GM13977 (cell line): ENCODE measurements at places on chromosomes 5 and 9.

DNA sequence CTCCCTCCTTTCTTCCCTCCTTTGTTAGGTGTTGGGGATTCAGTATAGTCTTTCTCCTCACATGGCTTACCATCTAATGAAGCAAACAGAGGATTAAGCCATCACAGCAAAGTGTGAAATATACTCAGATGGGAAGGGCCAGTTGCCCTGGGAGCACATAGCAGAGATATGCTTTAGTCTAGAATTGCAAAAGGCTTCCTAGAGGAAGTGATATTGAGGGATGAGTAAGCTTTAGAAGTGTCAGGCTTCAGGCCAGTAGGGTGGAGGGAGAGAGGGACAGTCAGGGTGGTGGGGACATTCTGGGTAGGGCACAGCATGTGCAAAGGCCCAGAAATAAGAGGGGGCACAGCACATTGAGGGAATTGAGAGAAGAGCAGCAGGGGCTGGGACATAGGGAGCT lies 46.2 kb upstream of the GLRA1 start:
- no peak for DNase-seq

GRCh38 chr9:110109333-110110092 lies 98.4 kb downstream of the C9orf152 start:
- DNase-seq: no peak

DNA sequence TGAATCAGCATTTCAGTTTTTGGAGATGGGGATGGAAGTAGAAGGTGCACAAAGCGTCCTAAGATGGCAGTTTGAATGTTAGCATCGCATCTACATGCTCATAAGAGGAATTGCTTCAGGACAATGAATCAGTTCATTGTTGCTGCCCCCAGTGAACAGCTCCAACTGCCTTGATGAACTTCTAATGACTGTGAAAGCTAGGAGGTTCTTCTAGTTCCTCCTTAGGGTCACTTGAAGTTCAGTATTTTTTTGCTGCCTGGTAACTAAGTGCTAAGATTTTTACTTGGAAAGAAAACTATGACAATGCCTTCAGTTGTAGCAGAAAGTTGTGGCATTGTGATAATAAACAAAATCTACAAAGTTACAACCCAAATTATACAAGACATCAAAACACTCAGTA lies 271.6 kb downstream of the RAB3C start:
- DNase-seq: no peak

DNA sequence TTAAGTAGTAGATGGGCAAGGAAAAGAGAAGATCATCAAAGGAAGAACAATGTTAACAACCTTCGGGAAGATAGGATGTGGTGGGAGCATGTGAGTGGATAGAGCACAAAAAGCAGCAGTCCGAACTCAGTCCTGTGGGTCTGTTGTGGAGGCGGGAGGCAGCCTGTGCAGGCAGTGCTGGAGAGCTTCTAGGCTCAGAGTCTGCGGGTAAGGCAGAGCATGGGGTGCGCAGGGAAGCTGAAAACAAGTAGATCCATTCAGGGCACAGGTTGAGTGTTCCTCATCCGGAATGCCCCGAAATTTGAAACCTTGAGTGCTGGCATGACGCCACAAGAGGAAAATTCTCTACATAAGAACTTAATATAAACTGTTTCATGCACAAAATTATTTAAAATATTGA lies 84.9 kb downstream of the PPIC start:
- DNase-seq: no peak

DNA sequence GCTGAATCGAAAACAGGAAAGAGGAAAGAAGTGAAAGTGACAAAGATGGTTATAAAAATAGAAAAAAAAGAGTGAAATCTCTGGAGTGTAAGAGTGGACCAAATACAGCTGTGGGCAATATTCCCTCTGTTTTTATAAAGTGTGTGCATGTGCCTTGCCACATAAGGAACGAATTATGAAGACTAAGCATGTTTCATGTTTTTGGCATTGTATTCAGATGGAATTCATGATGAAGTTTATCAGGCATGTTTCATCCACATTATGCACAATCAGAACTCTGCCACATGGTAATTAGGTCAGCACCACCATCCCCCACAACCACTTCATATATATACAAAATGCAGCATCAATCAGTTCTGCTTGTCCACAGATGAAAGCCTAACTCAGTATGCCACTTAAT lies 348.0 kb downstream of the ZNF608 start:
- DNase-seq: no peak

DNA sequence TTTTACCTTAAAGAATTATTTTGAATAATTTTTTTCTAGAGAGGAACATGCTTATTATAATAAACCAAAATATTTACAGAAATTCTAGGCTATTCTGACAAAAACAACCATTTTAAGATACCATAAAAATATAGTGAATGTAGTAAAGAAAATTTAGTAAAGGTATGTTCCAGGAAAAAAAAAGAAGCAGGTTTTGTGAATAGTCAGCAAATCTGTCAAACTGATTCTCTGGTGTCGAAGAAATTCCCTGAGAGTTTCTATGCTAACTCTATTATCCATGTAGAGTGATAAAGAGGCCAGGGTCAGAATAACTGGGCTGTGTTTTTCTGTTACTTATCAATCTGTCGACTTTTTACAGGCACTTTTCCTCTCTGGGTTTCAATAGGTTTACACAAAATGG lies 459.2 kb downstream of the KIF4B start:
- no peak for DNase-seq

GRCh38 chr9:121349009-121349408 lies 21.0 kb downstream of the STOM start:
- no peak for DNase-seq

- no peak for DNase-seq
Observed at GRCh38 chr9:137110147-137110910, 4.2 kb downstream of the DPP7 start.

- DNase-seq: peak; percentile 40
Observed at GRCh38 chr5:87020099-87020934, 247.4 kb upstream of the RASA1 start.

- no peak for DNase-seq
Observed at GRCh38 chr9:105697871-105698270, 3.5 kb downstream of the TMEM38B start.

DNA sequence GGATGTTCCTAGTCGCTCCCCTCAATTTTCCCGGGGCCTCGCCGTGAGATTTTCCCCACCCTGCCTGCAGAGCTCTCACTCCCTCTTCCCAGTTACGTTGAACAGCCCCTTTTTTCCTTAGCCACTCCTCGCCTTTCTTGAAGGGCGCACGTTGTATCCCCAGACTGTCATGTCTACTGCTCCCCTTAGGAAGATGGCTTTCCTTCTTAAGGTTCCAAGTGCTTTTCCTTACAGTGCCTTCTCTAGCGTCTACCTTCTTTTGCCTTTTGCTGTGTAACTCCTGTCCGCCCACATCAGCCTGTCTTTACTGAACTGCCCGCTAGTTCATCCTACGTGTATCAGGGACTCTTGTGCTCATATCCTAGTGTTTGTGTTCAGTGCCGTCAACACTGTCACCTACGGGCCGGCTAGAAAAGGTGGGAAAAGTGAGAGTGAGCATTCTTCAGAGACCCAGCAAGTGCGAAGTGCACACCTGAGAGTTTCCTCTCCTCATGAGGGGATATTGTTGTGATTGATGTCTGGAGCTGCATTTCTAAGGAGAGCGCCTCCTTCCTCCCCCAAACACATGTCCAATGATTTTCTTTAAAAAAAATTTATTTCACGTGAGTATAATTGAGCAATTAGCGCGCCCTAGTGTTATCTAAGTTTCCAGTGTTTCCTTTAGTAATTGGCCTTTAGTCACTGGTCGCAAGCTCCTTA lies 764 bp downstream of the CAMLG start:
- peak; percentile 47 for DNase-seq

GRCh38 chr5:157559301-157559700 lies 16.3 kb downstream of the ADAM19 start:
- no peak for DNase-seq

DNA sequence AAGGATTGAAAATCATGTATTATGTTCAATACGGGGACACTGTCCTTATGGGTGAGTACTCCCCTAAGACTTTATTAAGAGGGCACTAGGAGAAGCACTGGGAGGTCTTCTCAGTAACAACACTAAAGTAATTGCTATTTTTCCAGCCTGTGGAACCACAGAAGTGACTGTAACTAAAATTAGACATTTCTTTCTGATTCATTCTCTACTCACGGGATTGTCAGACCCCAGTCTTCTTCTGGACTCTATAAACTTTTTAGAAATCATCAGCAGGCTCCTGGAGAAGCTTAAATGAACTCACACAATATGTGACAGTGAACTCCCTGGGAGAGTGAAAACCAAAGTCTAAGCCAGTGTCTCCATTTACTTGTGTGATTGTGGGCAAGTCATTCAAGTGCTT lies 14.5 kb downstream of the TLR4 start:
- DNase-seq: no peak

- no peak for DNase-seq
Observed at GRCh38 chr9:112850840-112851239, 39.8 kb downstream of the SLC46A2 start.

- no peak for DNase-seq
Observed at GRCh38 chr9:8430945-8431344, 631.4 kb upstream of the DMAC1 start.

- no peak for DNase-seq
Observed at GRCh38 chr5:38414348-38414747, 142.1 kb downstream of the LIFR start.

- DNase-seq: peak; percentile 57
Observed at GRCh38 chr5:157143127-157143971, 684 bp upstream of the MED7 start.

- no peak for DNase-seq
Observed at GRCh38 chr9:94950579-94951323, 224.3 kb downstream of the AOPEP start.

- DNase-seq: no peak
Observed at GRCh38 chr5:54528633-54529209, 11.2 kb downstream of the SNX18 start.

GRCh38 chr9:94081435-94081834 lies 2.8 kb upstream of the PTPDC1 start:
- no peak for DNase-seq

- DNase-seq: no peak
Observed at GRCh38 chr5:84725946-84726570, 341.4 kb upstream of the EDIL3 start.
